NCI-H1417 (cell line): ENCODE measurements at places on chromosomes 2 and 18.

- no peak for DNase-seq
These were observed 24.9 kb downstream of the FHOD3 start for GRCh38 chr18:36322408-36322728.

- DNase-seq = no peak
These were observed 25.6 kb upstream of the RPE start for GRCh38 chr2:209976698-209977385.

GRCh38 chr2:3885629-3886628 is 182.6 kb downstream of the DCDC2C start:
- no peak for DNase-seq

- DNase-seq = peak; percentile 10
These were observed 9.3 kb downstream of the RDH14 start for GRCh38 chr2:18551169-18551568.

GRCh38 chr2:133086176-133086575 is 416.2 kb upstream of the LYPD1 start:
- no peak for DNase-seq

- no peak for DNase-seq
These were observed 18.8 kb downstream of the GPC1 start for GRCh38 chr2:240454106-240454901.

GRCh38 chr2:88212251-88212790 is 42.2 kb downstream of the THNSL2 start:
- DNase-seq = no peak

- DNase-seq = peak; percentile 42
These were observed 405.0 kb downstream of the XIRP2 start for GRCh38 chr2:167293172-167293781.

GRCh38 chr2:235358981-235359471 is 134.8 kb upstream of the AGAP1 start:
- DNase-seq = no peak

GRCh38 chr2:228048838-228049490 is 132.5 kb downstream of the SPHKAP start:
- DNase-seq = peak; percentile 24

DNA sequence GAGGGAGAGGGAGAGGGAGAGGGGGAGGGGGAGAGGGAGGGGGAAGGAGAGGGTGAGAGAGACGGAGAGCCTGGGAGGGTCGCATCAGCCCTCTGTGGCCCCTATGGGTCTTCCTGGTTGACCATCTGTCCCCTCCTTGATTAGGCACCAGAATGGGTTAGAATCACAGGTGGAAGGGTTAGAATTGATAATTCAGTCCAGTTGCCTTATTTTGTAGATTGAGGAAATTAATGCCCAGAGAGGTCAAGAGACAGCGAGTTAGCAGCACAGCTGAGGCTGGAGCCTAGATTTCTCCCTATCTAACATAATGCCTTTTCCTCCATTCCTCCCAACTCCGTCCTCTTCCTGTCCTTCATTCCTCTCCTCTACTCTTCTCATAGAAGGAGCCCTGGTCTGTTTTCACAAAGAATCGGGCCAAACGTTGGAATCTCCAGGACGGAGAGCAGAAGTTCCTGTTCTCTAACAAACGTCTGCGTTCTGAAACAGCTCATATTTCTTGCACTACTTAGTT is 338 bp upstream of the THUMPD2 start:
- peak; percentile 37 for DNase-seq

GRCh38 chr2:205276116-205276777 is 406.1 kb upstream of the NRP2 start:
- no peak for DNase-seq

DNA sequence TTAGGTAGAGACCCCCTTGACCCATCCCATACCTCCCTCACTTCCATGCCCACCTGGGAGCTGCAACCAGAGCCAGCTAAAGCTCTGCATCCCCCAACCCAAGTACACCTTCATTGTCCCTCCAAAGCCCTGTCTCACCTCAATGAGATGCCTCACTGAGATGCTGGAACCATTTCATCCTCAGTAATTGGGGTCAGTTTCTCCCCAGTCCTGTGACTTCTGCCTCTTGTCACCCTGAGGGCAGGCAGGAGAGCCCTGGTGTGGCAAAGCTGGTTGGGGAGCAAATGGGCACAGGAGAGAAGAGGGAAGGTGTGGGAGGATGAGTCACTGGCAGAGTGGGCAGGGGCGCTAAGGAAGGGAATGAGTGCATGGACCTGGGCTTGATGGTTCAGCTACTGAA is 27.9 kb upstream of the NT5DC4 start:
- DNase-seq = no peak

GRCh38 chr2:129766374-129766993 is 213.0 kb upstream of the RAB6C start:
- no peak for DNase-seq

DNA sequence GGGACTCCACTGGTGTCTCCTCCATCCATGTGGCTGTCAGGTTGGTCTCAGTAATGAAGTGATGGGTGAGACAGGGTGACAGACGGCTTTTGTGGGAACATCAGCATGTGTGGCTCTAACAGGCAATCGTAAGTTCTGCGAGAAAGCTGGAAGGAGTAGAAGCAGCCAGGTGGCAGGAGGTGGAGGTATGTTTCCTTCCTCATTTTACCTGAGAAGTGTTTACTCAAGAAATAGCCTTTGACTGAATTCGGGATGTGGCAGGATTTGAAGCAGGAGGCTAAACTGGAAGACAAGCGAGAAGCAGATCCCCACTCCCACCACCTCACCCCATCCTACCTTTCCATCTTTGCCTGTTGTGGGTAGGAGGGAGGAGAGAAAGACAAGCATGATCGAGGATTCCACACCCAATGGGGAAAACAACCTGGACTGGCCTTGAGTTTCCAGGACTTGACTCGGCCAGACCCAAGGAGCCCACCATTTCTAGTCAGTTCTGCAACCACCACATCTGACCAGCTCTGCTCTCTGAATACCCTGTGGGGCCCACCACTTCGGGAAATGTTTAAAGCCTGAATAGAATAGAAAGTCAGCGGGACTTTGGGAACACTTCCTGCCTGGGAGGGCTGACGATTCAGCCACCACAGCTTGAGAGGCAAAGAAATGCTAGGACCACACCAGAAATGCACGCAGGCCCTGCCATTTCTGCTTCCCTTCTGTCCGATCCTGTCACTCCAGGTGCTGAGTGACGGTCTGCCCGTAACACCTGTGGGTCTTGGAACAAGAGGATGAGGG is 1.2 kb downstream of the ABCG8 start:
- no peak for DNase-seq

DNA sequence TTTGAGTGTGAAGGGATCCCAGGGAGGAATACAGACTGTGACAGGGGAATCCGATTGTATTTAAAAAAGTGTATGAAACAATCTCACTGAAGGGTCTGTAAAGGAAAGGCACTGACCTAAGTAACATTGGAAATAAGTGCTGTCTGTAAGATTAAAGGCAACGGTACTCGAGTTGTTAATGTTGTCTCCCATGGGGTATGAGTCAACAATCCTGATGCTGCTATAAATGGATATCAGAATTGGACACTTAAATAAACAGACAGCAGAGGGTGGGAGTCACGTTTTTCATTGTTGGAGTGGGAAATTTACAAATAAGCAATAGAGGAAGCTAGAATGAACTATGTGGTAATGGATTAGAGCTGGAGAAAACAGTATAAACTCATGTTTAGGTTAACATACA is 452.4 kb upstream of the RGPD4 start:
- DNase-seq = no peak

DNA sequence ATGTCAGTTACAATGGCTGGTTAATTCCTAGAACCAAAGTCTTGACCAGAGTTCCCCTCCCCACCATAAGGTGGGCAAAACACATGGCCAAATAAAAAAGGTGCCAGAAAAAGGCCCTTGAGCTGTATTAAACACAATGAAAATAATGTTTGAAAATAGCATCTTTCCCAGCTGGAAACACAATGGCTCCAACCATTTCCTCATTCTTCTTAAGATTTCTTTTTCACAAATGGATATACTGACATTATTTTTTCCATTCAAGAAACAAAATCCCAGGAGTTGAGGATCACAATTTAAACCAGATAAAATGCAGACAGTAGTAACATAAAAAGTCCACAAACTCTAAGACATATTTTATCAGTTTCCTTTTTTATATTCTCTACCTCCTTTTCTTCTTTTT is 143.8 kb downstream of the EXOC6B start:
- DNase-seq = no peak

DNA sequence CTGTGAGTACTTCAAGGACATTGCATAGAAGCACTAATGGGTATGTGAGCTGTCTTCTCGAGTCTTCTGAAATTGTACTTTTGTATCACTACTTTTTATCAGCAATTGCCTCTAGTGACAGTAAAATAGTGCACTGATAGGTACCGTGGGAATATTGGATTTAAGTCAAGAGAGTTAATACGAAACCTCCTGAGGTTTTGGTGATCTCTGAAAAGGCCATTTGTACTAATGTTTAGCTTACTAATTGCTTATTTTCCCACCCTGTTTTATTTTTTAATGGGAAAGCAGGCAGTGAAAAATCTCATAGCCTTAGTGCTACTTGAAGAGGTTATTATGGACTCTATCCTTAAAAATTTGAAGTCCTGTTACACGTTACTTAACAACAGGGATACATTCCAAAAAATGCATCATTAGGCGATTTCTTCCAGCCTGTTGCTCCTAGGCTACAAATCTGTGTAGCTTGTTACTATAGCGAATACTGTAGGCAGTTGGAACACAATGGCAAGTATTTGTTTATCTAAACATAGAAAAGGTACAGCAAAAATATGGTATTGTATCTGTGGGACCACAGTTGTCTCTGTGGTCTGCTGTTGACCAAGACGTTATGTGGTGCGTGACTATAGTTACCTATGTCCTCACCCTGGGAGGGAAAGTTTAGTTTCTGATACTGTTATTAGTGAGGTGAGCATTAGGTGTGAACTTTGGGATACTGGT is 65.9 kb downstream of the CAB39 start:
- no peak for DNase-seq

DNA sequence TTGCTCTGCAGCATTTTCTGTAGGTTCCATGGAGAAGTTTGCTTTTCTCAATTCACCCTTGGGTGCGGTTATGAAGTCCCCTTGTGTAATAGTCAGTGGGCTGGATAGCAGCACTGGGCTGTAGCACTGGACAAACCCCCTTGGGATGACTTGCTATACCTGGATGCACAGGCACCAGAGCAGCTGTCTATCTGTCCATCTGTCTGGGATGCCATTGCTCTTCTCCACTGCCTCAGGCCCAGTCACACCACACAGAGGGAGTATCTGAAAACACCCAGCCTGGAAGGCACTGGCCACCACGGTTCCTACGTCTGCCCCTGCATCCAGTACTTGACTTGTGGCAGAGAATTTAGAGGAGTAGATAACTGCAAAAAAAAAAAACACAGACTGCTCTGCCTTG is 254.5 kb downstream of the TFCP2L1 start:
- DNase-seq = no peak

DNA sequence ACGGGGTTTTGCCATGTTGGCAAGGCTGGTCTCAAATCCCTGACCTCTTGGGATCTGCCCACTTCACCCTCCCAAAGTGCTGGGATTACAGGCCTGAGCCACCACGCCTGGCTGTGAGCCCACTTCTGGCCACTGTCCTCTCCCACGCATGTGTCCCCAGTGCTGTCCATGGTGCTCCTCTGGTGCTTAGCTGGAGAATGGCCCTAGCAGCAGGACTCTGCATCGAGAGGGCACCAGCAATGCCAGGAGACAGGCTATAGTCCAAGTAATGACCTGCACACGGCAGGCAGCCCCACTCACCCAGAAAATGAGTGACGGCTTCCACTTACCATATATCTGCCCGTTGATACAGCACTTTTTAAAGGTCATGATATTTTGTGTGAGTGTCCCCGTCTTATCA is 66.3 kb upstream of the NARS1 start:
- no peak for DNase-seq

GRCh38 chr2:231674587-231675338 is 33.6 kb upstream of the PTMA start:
- DNase-seq = peak; percentile 74

GRCh38 chr18:27428120-27428519 is 243.0 kb upstream of the CHST9 start:
- no peak for DNase-seq

DNA sequence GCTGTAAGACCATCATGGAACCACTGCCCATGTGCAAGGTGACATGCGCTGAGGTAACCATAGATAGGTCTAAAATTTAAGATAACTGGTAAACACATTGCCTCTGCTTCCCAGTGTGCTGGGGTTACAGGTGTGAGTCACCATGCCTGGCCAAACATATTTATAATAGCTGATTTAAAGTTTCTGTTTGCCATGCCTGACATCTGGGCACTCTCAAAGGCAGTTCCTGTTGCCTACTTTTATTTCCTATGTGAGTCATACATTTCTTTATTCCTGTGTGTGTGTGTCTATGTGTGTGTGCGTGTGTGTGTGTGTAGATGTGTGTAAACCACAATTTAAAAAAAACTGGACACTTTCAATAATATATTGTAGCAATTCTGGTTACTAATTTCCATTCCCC is 415.2 kb upstream of the NETO1 start:
- no peak for DNase-seq

DNA sequence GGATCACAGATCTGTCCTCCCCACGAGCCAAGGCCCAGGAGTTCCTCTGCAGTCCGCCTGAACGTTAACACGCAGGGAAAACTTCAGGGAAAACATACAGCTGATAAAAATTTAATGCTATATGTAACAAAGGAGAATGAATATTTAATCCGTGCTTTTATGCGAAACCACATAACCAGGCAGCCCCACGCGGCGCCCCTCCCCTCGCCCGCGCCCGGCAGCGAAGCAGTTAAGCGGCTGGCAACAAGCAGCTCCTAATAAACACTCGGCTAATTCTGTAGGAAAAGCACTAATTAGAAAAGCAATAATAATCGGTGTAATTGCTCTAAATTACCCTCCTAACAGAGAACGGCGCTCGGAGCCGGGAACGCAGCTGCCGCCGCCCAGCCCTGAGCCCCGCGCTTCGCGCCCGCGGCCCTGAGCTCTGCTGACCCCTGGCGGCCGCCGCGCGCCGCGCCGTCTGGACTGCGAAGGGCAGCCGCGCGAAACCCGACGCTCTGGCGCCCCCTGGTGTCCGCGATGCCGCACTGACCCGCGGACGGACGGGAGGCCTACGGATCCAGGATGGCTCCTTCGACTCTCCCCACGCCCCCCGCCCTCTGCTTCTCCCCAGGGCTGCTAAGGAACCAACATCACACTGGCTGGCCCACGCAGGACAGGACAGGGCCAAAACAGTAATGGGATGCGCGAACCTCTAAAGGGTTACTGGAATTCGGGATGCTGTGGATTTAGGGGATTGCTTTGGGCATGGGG is 181.4 kb downstream of the SMAD2 start:
- peak; percentile 82 for DNase-seq

DNA sequence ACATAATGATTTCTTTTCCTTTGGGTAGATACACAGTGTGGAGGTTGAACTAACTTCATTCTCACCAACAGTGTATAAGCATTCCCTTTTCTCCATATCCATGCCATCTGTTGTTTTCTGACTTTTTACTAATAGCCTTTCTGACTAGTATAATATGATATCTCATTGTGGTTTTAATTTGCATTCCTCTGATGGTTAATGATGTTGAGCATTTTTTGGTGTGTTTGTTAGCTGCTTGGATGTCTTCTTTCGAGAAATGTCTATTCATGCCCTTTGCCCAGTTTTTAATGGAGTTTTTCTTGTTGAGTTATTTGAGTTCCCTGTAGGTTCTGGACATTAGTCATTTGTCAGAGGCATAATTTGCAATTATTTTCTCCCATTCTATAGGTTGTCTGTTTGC is 59.8 kb downstream of the MARCHF4 start:
- no peak for DNase-seq
